ENCODE measurements at places on chromosomes 5 and 9.

- peak; percentile 30 for DNase-seq
Measured at GRCh38 chr5:31692561-31693221, 53.8 kb downstream of the PDZD2 start.

- no peak for DNase-seq
Measured at GRCh38 chr9:34559624-34560455, 29.7 kb downstream of the CNTFR start.

DNA sequence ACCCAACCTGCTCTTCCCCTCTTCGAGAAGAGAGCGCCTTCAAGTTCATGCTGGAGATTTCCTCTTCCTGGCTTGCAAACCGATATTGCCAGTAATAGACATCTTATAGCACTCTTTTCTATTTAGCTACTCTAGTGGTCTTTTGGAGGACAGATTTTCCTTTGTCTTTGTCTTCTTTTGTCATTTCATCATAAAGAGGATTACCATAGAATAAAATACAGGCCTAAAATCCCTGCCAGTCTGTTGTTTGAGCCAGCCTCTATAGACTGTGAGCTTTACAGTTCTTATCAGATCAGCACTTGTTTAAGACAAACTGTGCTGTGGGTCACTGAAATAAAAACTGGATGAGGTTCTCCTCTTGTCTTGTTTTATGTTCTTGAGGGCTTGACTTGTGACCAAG is 802.8 kb downstream of the NR2F1-AS1 start:
- no peak for DNase-seq

GRCh38 chr5:156328766-156329165 is 1.8 kb downstream of the SGCD start:
- DNase-seq: no peak

DNA sequence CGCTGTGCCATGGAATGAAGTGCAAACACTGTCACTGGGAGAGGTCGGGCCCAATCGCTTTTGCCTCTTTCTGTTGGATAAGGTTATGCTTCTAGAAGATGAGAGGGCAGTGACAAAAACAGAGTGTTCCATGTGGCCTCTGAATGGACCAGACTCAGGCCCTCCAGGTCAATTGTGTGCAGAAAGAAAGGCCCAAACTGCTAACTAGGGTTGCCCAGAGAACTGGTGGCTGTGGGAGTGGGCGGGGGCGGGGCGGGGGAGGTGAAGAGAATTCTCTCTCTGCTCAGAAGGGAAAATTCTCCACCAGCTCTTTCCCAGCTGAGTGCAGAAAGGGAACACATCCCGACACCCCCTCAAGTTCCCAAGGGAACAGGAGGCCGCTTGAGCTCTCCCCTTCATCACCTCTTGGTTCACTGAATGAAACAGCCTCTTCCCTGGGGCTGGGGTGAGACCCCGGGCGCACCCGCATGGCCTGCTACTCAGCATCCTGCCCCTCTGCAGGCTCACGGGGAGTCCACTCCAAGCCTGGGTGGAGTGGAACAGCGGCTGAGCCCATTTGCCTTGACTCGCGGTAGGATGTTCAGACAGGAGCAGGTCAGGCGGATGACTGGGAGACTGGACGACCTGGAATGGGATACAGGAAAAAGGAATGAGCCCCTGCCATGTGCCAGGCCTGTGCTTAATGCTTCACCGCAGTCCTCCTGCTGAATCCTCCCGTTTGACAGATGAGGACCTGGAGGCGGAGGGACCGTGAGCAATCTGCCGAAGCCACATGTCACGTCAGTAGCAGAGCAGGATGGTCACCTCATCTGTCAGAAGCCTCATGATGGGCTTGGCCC is 93.8 kb upstream of the FANCC start:
- peak; percentile 33 for DNase-seq

DNA sequence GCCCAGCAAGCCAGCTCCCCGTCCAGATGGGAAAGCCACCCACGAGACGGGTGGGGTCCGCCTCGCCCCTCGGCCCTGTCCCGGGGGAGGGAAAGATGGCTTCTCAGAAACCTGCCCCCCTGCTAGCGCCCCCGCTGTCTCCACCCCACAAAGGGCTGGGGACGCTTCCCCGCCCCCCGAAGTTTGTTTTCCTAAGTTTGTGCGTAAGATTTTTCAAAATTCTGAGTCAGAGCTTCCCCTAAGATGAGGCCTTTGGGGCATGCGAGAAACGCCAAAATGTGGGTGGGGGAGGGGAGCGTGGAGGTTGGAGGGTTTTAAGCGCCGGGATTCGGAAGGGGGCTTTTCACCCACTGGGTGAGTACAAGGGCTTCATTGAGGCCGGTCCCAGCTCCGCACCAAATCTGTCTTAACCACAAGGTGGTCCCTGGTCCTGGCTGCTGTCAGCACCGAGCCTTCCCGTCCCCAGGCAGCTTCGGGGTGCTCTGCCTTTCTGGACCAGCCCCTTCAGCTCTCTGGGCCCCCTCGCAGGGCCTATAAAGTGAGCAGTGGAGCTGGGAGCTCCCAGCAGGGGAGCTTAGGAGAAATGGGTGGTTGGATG is 32.3 kb downstream of the PRRX2 start:
- DNase-seq: no peak

GRCh38 chr5:159620853-159621540 is 290.7 kb upstream of the IL12B start:
- DNase-seq: no peak

- no peak for DNase-seq
Measured at GRCh38 chr5:40033411-40033810, 608.6 kb upstream of the DAB2 start.

- DNase-seq: peak; percentile 7
Measured at GRCh38 chr5:119019949-119020348, 31.6 kb upstream of the DTWD2 start.

All from putamen (tissue), 1 donor.